ENCODE measurements at places on chromosomes 1 and 21.

DNA sequence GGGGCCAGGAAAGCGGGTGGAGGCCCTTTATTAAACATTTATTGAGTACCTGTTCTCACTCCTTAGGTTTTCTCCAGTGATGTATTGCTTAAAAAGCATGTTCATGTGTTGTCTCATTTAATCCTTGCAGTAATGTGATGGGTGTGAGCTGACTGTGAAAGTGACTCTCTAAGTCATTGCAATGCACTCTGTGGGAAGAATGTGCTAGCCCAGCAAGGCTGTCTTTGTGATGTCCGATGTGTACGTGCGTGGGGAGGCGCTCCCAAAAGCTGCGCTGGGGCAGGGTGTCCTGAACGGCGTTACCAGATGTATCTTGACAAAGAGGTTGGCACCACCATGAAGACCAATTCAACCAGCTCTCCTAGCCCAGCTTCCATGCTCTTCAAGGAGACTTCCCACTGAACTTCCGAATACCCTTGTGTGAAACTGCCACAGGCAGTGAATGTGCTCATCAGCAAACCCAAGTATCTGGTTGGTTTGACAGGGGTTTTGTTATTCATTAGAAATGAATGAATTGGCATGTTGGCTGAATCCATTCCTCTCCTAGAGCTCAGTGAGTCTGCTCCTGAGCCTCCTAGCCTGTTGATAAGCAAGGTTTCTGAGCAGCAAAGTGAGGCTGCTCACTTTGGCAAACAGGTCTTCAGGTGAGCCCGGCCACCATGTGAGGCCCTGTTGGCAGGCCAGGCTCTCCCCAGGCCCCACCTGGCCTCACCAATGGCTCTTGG, 28.0 kb downstream of the NUAK2 start:
- DNase-seq, result no peak

GRCh38 chr1:6880951-6881690, 95.9 kb downstream of the CAMTA1 start:
- no peak for DNase-seq

DNA sequence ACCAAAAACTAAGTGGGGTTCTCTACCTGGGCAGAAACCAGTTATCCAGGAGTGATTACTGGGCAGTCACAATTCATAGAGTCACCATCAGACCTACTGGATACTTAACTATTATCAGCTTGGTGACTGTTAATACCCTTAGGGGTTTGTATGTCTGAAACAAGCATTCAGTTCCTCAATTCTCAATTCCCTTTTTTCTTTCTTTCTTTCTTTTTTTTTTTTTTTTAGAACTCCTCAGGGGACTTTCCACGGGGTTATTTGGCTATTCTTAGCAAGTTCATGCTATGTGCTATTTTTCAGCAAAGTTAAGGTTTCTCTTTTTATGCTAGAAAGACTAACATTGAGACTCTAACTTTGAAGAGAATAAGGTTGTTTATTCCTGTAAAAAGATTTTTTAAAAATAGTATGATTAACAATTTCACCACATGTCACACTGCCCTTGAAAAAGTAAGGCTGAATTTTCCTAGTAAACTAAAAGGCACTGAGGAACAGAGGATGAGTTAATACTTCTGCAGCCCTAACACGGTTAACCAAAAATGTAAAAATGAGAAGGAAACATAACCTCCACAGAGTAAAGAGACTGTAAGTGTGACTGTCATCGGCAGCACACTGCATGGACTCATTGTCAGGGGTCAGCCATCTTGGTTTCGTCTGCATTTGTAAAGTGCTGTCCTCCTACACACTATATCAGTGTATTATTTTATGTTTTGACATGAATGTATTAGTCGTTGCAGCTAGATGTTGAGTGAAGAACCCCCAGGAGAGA, 310.2 kb downstream of the NTNG1 start:
- DNase-seq, result no peak

GRCh38 chr21:46662765-46663500, 27.5 kb downstream of the PRMT2 start:
- DNase-seq, result no peak

DNA sequence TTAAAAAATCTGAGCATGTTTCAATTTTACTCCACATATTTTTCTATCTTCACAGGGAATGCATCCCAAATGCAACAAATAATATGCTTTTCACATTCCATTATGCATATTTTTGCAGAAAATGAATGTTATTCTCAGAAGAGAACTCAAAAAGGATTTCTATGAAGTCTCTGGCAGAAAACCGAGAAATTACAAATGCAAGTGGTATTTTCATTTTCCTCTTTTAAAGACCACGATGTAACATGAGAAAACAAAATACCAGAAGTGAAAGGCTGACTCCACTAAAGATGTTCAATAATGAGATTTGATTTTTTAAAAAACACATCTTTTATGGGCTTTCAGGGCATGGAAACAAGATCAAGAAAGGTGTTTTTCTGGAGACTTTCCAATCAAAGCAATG, 5.0 kb upstream of the PDC start:
- DNase-seq, result no peak

DNA sequence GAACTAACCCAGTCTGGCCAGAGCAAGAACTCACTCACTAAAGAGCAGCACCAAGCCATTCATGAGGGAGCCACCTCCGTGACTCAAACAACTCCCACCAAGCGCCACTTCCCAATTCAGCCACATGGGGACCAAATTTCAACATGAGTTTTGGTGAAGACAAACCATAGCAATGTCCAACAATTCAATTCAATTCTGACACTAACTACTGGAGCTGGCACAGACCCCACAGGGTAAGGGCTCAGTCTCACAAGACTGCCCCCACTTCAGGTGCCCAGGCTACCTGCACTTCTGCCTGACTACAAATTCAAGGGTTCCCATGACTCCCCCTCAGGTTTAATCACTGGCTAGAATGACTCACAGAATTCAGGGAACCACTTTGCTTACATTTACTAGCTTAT, 48.8 kb upstream of the RAP1A start:
- DNase-seq, result peak; percentile 20

DNA sequence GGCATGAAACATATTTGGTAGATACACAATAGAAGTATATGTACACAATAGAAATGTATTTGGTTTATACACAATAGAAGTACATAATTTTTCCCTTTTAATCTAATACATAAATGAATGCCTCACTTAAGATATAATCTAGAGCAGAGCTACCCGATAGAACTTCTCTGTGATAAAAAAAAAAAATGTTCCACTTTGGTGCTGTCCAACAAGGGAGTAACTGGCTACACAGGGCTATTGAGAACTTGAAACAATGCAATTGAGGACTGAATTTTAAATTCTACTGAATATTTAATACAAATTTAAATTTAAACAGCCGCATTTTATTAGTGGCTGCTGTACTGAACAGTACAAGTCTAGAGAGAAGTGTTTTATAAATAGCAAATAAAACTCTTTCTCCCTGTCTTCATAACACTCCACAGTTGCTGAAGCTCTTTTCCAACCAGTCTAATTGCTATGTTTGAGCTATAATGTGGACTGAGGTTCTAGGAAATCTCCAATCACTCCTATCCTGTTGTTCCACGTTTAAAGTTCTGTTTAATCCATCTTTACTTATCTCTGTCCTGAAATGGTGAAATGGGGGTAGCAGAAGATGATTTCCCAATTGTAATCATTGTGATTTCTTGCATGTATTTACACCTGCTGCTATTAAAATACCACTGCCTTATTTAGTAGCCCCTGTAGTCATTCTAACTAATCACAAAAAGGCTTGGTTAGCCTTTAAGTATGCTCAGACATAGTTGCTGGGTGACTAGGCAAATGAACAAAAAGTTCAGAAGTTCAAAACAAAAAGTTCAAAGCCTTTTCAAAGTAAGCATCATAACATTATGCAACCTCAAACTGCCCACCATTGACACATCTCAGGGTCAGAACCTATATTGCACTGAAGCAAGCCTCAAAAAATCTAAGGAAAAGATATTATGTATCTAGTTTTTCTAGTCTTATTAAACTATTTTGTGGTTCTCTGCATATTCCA, 192.3 kb upstream of the C1orf87 start:
- peak; percentile 82 for DNase-seq

- no peak for DNase-seq
Observed at GRCh38 chr1:50710099-50710498, 250.0 kb downstream of the FAF1 start.

DNA sequence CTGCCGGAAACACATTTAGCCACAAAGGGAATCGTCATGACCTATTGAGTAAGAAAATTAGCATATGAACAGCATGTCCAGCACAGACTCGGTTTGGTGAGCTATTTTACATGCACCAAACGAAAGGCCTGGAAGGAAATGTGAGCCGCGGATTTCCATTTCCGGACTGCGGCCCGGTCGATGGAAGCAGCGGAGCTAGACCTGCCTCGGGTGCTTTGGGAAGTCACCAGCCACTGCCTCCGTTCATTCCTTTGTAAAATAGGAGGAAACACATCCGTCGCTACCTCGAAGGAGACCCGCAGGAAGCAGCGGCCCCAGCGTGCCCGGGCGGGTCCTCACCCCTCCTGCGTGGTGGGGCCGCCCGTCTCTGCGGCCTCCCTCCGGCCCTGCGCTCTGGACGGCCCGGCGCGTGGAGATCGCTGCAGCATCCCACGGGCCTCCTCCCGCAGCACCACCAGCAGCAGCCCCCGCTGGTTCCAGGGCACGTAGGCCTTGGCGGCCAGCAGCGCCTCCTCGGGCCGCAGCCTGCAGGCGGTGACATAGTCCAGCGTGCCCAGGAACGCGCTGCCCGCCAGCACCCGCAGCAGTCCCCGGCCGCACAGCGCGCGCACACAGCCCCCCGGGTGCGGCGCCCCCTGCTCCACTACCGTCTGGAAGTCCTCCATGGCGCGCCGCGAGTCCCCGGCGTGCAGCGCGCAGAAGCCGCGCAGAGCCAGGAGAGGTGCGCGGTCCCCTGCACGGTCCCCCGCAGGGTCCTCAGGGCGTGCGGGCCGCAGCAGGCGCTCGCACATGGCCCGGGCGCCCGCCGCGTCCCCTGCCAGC, 12.1 kb downstream of the TTC34 start:
- no peak for DNase-seq

GRCh38 chr1:76186554-76187170, 112.1 kb downstream of the ST6GALNAC3 start:
- DNase-seq, result no peak

- DNase-seq, result peak; percentile 69
Observed at GRCh38 chr1:29256979-29257804, 20.9 kb downstream of the PTPRU start.

DNA sequence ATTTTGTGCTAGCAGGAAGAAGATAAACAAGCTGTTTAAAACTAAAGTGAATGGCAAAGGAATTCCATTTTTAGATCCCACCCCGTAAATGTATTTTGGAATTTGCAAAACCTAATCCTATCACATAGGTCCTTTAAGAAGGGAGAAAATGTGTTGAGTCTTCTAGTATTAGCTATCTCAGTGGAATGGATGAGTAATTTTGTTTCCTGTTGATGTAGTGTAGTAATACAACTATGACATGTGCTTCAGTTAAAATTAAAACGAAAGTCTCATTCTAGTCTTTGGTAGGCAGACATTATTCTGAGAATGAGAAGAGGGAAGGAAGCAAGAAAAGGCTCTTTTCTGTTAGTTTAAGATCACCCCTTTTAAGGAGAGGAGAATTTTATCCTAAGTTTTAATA, 265.9 kb upstream of the C1orf105 start:
- DNase-seq, result peak; percentile 85

DNA sequence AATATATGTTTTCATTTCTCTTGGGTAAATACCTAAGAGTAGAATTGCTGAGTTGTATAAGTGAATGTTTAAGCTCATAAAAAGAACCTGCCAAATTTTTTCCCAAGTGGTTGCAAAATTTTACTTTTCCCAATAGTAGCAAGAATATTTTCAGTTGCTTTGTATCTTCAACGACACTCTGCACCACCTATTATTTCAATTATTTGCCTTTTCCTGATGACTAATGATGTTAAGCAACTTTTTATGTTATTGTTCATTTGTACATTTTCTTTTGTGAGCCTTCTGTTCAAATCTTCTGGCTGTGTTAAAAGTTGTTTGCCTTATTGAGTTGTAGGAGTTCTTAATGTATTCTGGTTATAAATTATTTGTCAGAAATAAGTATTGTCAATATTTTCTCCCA, 299.1 kb upstream of the NRIP1 start:
- peak; percentile 62 for DNase-seq

- DNase-seq, result peak; percentile 50
Observed at GRCh38 chr1:219555806-219556205, 57.1 kb downstream of the ZC3H11B start.

DNA sequence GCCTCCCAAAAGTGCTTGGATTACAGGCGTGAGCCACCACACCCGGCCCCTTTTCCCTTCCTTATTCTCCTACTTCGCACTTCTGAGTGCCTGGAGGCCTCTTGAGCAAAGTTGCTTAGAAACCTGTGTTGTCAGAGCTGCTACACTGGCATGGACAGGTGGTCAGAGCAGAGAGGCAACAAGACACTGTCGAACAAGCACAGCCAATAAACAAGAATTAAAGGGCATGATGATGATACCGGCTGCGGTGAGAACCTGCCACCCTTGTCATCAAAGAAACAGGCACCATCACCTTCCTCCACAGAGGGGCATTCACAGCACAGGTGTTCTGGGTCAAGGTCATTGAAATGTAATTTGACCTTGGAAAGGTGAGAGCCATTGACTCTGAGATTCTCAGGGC, 23.3 kb downstream of the STUM start:
- DNase-seq, result no peak

- peak; percentile 73 for DNase-seq
Observed at GRCh38 chr1:54413295-54413694, 7.1 kb upstream of the SSBP3 start.

DNA sequence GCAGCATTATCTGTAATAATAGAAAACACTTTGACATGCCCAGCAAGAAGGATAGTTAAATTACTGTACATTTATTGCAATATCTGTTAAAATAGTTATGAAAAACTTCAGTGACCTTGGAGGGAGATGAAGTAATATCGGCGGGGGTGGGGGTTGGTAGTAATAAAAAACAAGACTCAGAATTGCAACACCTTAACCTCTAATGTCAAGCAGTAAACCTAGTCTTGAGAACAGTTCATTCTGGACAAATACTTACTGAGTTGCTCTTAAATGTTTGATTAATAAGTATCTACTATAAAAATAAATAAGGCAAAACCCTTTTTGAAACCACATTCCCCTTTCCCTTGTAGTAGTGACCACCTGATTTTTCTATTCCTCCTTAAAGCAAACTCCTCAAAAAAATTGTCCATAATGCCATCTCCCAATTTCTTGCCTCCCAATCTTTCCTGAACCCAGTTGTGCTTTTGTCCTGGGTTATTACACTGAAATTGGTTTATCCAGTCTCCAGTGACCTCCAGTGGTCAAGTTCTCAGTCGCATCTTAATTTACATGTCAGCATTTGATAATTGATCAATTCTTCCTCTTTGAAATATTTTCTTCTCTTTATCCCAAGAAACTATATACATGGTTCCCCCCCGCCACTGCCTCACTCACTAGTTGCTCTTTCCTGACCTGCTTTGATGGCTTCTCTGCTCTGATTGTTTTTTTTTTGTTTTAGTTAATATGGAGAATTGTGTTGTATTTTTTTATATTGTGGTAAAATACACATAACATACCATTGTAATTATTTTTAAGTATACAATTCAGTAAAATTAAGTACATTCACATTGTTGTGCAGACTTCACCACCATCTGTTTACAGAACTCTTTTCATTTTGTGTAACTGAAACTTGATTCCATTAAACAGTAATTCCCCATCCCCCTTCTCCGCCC, 36.8 kb downstream of the RAP1A start:
- DNase-seq, result peak; percentile 73

- no peak for DNase-seq
Observed at GRCh38 chr1:91765880-91766443, 120.0 kb downstream of the TGFBR3 start.

GRCh38 chr1:236179634-236180033, 37.3 kb downstream of the GPR137B start:
- no peak for DNase-seq

Data from fibroblast of mammary gland (primary cell).